ENCODE measurements at places on chromosomes 5 and 9.

DNA sequence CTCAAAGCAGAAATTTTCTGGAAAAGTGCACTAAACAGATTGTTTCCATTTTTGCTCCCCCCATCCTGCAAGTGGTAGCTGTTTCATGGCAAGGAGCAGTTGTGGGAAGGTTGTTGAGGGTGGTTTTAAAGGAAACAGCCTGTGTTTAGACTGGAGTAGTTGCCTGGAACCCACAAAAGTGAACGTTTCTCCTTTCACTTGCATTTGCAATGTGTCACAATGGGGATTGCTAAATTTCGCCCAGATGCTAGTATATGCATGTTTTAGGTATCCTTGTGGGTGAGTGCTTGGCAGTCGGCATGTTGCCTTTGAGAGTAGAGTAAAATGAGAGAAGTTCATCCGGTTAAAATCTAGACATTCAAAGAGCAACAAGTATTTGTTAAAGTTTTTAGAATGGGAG lies 1099.9 kb upstream of the DMAC1 start:
- DNase-seq: no peak

GRCh38 chr9:126440940-126441339 lies 114.3 kb downstream of the MVB12B start:
- no peak for DNase-seq

- DNase-seq: no peak
These were observed 12.6 kb upstream of the LPCAT1 start for GRCh38 chr5:1536322-1536845.

GRCh38 chr5:88732862-88733261 lies 150.1 kb downstream of the MEF2C start:
- no peak for DNase-seq

- DNase-seq: peak; percentile 7
These were observed 52.7 kb downstream of the NDST1 start for GRCh38 chr5:150560401-150561191.

DNA sequence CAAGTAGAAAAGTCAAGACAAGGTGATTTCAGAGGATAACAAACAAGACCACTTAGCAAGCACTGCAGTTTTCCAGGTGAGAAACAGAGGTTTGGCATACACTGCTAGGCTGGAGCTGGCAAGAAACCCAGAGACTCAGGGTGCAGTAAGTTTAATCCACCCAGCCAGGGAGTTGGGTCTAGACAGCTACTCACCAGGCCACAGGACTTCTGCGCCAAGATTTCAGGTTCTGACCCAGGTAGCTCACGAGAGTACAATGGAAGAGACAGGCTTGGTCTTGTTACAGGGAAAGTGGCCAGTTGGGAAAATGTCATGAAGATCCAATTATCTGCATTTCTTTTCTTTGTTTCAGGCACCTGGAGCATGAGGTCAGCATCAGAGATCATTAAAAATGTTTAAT lies 9.8 kb downstream of the SMIM23 start:
- DNase-seq: no peak

DNA sequence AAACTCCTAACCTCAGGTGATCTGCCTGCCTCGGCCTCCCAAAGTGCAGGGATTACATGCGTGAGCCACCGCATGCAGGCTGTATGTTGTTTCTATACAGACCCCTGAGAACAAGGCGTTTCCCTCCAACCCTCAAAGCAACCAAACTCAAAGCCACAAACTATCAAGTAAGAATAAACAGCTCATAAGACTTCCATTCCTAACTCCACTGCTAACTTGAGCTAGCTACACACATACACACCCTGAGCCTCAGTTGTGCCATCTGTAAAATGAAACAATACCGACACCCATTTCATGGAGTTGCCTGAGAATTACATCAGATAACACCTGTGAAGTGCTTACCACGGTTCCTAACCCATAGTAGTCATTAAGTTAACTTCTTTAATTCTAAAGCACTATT lies 70.8 kb downstream of the SERINC5 start:
- no peak for DNase-seq

GRCh38 chr5:59049095-59049494 lies 466.2 kb downstream of the RAB3C start:
- DNase-seq: no peak

DNA sequence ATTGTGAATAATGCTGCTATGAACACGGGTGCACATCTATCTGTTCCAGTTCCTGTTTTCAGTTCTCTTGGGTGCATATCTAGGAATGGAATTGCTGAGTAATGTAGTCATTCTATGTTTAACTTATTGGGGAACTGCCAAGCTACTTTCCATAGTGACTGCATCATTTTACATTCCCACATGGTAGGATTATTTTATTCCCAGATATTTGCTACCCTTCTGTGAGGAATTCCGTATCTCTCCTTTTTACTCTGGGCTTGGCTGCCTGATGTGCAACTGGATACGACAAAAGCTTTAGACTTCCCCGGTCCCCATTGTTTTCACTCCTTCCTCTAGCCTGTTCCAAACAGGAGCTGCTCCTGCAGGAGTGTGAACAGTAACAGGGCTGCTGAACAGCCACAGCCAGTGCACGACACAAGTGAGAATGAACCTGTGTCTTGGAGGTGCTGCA lies 7.2 kb downstream of the TAS2R1 start:
- no peak for DNase-seq

GRCh38 chr5:176524987-176525386 lies 12.2 kb downstream of the RNF44 start:
- DNase-seq: no peak

GRCh38 chr9:75054368-75055001 lies 26.4 kb upstream of the CARNMT1 start:
- DNase-seq: no peak

DNA sequence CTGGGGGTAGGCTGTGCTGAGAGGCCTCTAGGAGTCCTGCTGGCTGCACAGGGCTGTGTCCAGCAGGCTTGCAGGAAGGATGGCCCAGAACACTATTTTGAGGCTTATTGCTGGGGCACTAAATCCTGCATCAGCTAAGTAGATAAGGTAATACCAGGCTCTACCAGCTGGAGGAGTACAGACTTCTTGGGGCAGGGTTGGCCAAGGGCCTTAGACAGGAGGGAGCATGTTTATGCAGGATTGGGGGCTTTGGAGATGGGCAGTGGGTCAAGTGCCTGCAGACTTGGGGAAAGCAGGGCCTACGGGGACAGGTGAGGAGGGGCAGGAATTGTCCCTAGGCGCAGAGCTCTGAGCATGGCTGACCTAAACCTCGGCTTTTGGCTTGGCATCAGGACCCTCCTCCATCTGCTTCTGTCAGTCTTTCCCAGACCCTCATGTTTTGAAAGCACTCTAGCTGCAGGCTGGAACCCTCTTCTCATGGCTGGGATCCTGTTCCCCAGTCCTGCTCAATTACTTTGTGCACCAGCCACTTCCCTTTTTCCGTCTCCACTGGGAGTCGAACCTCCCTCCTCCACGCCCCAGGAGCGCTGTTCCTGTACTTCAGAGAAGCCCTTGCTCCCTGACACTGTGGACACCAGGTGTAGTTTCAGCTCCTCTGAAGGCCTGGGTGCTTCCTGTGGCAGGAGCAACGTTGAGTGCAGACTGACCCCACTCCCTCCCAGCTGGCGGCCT lies 61.0 kb upstream of the SPTLC1 start:
- DNase-seq: no peak

- no peak for DNase-seq
These were observed 38.7 kb downstream of the GEMIN5 start for GRCh38 chr5:154899151-154899816.

DNA sequence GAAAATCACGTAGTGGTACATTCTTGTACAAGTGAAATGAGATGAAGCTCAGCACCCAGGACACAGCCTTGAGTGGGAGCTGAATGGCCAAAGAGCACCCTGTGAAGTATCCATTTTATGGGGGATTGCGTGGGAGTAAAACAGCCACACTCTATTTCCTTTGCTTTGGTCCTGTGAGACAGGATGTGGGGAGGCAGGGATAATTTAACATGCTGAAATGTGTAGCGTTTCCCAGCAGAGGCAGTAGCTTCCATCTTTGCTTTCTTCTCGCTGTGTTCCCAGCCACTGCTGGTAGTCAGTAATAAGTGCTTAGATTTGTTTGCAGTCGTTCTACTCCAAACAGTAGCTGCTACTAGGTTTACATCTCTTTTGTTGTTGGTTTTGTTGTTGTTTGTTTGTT lies 4.4 kb downstream of the IL31RA start:
- no peak for DNase-seq

DNA sequence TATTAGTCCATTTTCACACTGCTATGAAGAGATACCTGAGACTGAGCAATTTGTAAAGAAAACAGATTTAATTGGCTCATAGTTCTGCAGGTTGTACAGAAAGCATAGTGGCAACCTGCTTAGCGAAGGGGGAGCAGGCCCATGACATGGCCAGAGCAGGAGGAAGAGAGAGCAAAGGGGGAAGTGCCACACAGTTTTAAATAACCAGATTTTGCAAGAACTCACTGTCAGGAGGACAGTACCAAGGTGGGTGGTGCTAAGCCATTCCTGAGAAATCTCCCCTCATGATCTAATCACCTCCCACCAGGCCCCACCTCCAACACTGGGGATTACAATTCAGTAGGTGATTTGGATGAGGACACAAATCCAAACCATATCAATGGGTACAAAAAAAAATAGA lies 16.8 kb upstream of the PCSK5 start:
- no peak for DNase-seq

DNA sequence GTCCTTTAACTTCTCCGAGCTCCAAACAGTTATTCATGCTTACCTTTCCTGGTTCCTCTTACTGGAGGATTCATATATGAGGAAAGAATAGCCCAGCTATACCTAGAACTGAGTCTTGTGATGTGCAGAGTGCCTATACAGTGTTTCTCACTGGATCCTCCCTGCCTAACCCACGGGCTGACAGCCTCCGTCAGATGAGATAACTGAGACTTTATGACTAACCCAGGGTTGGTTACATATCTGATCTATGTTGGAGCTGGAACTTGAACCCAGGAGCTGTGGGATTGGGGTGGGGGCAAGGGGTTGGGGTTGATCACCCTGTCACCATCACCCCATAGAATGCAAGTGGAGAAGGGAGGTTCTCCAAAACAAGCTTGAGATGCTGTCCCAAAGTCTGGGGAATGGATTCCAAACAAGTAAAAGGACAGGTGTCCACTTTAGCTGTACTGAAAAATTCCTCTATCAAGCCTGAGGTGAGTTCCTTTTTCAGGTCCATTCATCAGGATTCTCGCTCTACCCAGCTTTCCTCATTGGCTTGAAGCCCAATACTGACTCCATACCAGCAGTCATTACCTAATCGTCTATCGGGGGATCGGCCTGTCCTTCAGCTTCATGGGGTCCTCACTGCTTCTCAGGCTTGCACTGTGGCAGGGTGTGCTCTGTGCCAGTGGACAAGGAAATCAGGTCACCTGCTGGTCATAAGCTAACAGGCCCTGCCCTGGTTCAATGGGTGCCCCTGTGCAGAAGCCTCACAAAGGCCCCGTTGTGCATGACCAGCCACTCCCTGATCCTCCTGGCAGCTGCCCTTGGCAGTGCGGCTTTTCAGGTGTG lies 100.6 kb downstream of the ARHGAP26 start:
- no peak for DNase-seq

DNA sequence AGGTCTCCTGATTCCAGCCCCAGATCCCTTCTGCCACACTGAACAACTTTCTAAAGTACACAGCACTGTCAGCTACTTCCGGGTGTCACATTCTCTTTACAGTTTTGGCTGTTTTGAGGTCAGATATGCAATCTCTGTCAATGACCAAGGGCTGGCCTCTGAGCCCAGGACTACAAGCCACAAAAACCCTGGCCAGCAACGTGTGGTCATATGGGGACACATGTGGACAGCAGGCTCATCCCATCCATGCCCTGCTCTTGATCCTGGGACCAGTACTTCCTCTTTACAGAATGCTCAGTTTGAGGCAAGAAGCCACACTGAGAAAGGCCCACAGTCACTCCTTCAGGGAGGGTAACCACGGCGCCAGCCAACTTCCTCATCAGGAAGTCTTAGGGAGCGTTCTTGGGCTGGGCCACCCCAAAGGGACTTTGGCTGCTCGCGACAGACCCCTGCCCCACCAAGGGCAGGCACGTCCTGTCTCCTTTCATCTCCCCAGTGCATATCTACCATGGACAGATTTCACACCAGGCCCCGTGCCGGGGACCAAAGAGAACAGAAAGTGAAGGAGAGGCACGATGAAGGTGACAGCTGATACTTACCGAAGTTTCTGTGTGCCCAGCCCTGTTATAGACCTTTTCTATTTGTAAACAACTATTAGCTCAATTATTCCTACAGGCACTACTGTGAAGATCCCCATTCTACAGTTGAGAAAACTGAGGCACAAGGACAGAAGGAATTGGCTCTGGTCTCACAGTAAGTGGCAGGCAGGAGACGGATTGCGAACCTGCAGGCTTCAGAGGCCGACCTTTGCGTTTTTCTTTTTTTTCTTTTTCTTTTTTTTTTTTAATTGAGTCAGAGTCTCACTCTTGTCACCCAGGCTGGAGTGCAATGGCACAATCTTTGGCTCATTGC lies 37.3 kb downstream of the STK10 start:
- no peak for DNase-seq

DNA sequence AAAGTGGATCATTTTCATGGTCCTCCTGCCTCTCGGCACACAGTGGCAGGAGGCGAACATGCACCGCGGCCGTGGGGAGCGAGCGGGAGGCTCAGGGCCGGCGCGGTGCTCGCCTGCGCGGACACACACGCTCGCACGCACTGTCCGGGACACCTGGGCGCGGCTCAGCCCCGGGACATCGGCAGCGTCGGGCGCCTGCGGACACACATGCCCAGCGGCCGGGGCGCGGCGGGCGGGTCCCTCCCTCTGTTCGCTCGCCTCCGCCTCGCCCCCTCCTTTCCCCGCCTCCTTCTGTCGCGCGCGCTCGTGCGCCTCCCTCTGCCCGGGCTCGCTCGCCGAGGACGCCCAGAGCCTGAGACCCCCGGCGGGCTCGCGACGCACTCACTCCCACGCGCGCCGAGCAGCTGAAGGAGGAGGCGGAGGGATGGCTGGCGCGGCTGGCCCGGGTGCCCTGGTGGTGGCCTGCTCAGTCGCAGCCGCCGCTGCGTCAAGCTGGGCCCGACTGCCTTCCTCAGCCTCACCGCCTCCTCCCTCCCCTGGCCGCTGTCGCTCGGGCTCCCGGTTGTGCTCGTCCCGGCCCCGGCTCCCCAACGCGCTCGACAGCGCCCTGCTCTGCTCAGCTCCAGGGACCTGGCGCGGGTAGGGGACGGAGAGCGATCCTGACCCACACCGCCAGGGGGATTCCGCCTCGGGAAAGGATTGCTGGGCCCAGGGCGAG lies at the start of gene FRMD3:
FRMD3 (minus strand) TSS at position 230 of the 718 bp plus-strand sequence; CDS start at position 60, 170 bp downstream.
- DNase-seq: peak; percentile 43

DNA sequence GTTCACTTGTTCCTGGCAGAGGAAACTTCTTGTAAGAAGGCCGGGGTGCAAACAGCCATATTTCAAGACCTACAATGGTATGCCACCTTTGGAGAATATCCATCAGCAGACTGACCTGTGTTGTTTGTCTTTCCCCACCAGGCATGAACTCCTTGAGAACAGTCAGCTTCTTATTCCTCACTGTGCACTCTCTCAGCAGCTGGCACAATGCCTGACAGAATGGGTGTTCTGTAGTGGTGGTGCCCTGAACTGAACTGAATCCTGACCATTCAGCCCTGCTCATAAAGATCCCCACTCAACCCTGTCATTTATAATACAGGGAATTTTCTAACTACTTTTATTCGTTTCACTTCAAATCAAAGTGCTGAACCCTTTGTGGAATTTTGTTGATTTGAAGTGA lies 206.9 kb downstream of the COX7C start:
- DNase-seq: no peak

GRCh38 chr9:115104908-115105307 lies 13.0 kb downstream of the TNC start:
- DNase-seq: no peak
